ENCODE measurements at places on chromosomes 16 and 17. TPM values are rescaled to one million over a fixed set of nuclear protein-coding genes. Genes with fewer than 3 reads are reported as not detected.
A peak's percentile ranks its signal among the peaks of the same experiment; 100 is the strongest.

GRCh38 chr16:78118469-78119025, 19.1 kb downstream of the WWOX start:
- H3K4me3 ChIP-seq = no peak overlapping the region
- peaks cover 10% of the 10 kb centered on the region for H3K36me3 ChIP-seq
- H3K27ac ChIP-seq = no peak overlapping the region
- H3K27me3 ChIP-seq = no peaks in the 10 kb centered on the region
- peaks cover 6% of the 10 kb centered on the region for H3K4me1 ChIP-seq

DNA sequence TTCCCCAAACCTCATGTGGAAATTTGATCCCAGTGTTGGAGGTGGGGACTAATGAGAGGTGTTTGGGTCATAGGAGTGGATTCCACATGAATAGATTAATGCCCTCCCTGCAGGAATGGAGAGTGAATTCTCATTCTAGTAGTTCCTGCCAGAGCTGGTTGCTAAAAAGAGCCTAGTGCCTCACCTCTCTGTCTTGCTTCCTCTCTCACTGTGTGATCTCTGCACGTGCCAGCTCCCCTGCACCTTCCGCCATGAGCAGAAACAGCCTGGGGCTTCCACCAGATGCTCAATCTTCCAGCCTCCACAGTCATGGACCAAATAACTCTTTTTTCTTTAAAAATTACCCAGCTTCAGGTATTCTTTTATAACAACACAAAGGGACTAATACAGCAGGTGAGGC, 72.9 kb upstream of the CLEC3A start:
- no peak for DNase-seq
- no peaks in the 10 kb centered on the region for H3K4me1 ChIP-seq
- no peak overlapping the region for H3K4me3 ChIP-seq
- no peak overlapping the region for H3K27ac ChIP-seq

GRCh38 chr16:24853830-24854229, 8.1 kb downstream of the SLC5A11 start:
- peaks cover 18% of the 10 kb centered on the region for H3K4me1 ChIP-seq
- H3K27me3 ChIP-seq = no peaks in the 10 kb centered on the region
- H3K27ac ChIP-seq = peak overlapping the region; percentile 33
- DNase-seq = peak; percentile 78
- no peak overlapping the region for H3K4me3 ChIP-seq

- H3K27ac ChIP-seq = no peak overlapping the region
- peaks cover 13% of the 10 kb centered on the region for H3K4me1 ChIP-seq
- no peak overlapping the region for H3K4me3 ChIP-seq
- DNase-seq = no peak
- peaks cover 7% of the 10 kb centered on the region for H3K36me3 ChIP-seq
- H3K27me3 ChIP-seq = peaks cover 1% of the 10 kb centered on the region
Observed at GRCh38 chr17:27993161-27993695, 49.2 kb upstream of the NLK start.

DNA sequence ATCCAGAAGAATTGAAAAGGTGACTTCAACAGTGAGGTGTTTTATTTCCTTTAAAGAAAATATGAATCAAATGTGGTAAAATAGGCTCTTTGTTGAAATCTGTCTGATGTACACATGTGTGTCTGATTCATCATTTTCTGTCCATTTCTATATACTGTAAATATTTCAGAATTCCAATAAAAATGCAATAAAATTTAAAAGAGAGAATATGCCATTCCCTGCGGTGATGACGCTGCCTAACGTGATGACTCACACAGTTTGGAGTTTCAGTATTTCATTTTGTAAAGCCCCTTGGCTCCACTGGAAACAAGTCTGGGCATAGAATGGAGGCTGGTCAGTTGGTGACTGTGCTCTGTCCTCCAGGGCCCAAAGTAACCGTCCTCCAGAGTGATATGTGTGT, 482.5 kb upstream of the CDH5 start:
- peak; percentile 61 for DNase-seq
- no peaks in the 10 kb centered on the region for H3K27me3 ChIP-seq
- H3K4me1 ChIP-seq = no peaks in the 10 kb centered on the region
- no peak overlapping the region for H3K27ac ChIP-seq
- no peak overlapping the region for H3K4me3 ChIP-seq

DNA sequence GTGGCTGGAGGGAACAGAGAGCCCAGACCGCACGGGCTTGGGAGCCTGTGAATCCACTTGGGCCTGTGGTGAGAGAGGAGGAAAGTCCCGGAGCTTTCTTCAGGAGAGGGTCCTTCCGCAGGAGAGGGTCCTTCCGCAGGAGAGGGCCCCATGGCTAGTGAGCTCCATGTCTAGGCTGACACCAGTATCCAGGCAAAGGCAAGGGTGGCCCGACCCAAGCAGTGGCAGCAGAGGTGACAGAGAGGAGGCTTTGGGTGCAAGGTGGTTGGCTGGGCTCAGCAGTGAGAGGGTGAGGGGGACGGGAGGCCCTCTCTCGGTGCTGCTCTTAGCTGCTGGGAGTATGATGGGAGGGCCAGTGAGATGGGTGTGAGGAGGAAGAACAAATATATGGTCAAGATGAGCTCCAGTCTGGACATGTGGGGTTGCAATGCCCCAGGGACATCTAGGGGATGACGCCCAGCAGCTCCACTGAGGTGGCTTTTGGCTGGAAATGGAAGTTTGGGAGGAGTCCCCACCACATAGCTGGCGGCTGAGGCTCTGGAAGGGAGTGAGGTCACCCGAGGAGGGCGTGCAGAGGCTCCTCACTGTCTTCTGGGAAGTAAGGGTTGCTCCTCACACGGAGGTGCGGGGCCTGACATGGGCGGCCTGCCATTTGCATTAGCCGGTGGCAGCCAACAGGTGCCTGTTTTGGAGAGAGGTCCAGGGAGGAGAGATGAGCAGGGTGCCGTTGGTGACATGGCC, 2.3 kb upstream of the HSD3B7 start:
- peaks cover 5% of the 10 kb centered on the region for H3K4me1 ChIP-seq
- H3K4me3 ChIP-seq = no peak overlapping the region
- no peaks in the 10 kb centered on the region for H3K27me3 ChIP-seq
- H3K27ac ChIP-seq = peak overlapping the region; percentile 35

GRCh38 chr16:56965149-56966092, 3.7 kb downstream of the CETP start:
- no peaks in the 10 kb centered on the region for H3K27me3 ChIP-seq
- H3K4me1 ChIP-seq = peaks cover 5% of the 10 kb centered on the region
- H3K36me3 ChIP-seq = no peaks in the 10 kb centered on the region
- no peak overlapping the region for H3K27ac ChIP-seq
- no peak for DNase-seq

GRCh38 chr17:36910513-36910912, 26.8 kb upstream of the LHX1 start:
- no peak overlapping the region for H3K27ac ChIP-seq
- no peaks in the 10 kb centered on the region for H3K36me3 ChIP-seq
- H3K27me3 ChIP-seq = peaks cover 13% of the 10 kb centered on the region
- H3K4me1 ChIP-seq = no peaks in the 10 kb centered on the region

- no peaks in the 10 kb centered on the region for H3K27me3 ChIP-seq
- H3K36me3 ChIP-seq = no peaks in the 10 kb centered on the region
- H3K4me1 ChIP-seq = no peaks in the 10 kb centered on the region
- no peak for DNase-seq
Observed at GRCh38 chr16:7921345-7921744, 588.7 kb downstream of the RBFOX1 start.

Gene NPIPB13
- 15.3 TPM for total RNA-seq

DNA sequence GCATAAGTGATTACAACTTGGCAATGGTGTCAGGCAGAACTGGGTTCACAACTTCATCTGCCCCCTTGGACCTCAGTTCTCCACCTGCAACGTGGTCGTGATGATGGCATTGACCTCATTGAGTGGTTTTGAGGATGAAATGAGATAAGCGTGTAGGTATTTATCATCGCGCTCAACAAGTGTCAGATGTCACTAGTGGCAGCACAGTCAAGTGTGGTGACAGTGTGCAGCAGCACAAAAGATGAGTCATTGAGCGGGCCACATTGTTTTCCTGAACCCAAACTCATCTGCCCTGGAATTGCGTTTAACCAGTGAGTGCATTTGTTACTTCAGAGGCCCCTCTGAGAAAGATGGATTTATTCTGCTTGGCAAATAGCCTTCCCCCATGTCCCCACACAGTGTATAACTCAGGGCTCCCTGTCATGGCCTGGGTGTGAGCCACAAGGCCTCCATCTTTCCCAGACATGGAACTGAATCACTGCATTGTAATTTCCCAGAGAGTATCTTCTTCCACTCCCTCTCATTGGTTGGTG, 20.9 kb downstream of the IRX3 start:
- peaks cover 12% of the 10 kb centered on the region for H3K4me1 ChIP-seq
- H3K27ac ChIP-seq = no peak overlapping the region
- H3K36me3 ChIP-seq = no peaks in the 10 kb centered on the region
- no peaks in the 10 kb centered on the region for H3K27me3 ChIP-seq
- H3K4me3 ChIP-seq = no peak overlapping the region

DNA sequence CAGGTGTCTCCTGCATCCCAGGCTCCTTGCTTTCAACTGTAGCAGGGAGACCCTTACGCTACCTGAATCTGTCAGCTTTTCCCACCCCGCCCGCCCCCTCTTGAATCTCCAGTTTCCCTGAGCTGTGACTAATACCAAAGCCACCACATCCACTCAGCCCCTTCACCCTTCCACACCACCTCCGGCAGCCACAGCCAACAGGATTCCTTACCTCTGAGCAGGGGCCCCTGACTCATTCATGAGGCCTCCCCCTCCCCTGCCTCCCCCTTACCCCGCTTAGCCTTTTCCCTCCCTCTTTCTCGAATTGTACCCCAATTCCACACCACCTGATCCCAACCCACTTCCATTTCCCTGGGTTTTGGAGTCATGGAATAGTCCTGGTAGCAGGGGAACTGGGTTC, 2.3 kb downstream of the STX1B start:
- H3K4me1 ChIP-seq = no peaks in the 10 kb centered on the region
- no peak for DNase-seq
- H3K27ac ChIP-seq = peak overlapping the region; percentile 63

Gene AURKB
- 11.7 TPM for total RNA-seq

DNA sequence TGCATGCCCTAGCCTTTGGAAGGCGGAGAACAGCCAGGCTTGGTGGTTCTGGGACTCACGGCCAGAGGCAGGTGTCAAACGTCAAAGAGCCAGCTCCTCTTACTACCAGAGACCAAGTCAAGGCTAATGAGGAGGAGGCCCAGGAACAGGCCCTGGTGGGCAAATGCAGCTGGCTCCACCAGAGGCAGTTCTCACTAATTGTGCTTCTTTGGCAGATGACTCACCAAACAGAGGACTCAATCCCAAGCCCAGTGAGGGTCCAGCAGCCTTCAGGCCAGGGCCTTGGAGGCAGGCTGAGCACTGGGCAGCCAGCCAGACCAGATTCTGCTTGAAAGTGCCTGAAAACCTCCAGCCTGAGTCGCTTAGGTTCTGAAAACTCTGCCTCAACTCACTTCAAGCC, 336.5 kb upstream of the CDH5 start:
- H3K27me3 ChIP-seq = no peaks in the 10 kb centered on the region
- no peaks in the 10 kb centered on the region for H3K36me3 ChIP-seq
- no peak overlapping the region for H3K4me3 ChIP-seq
- H3K4me1 ChIP-seq = no peaks in the 10 kb centered on the region

GRCh38 chr17:75428543-75429469, 23.3 kb upstream of the GRB2 start:
- H3K27me3 ChIP-seq = no peaks in the 10 kb centered on the region
- H3K4me3 ChIP-seq = no peak overlapping the region
- H3K27ac ChIP-seq = no peak overlapping the region
- H3K36me3 ChIP-seq = no peaks in the 10 kb centered on the region
- peaks cover 5% of the 10 kb centered on the region for H3K4me1 ChIP-seq

Gene OTOA
- 0.17 TPM for total RNA-seq

Gene MLLT6
- 59.6 TPM for total RNA-seq

- H3K4me3 ChIP-seq = peak overlapping the region; percentile 68
- H3K27ac ChIP-seq = peak overlapping the region; percentile 55
- DNase-seq = peak; percentile 71
- H3K27me3 ChIP-seq = no peaks in the 10 kb centered on the region
- peaks cover 30% of the 10 kb centered on the region for H3K4me1 ChIP-seq
- H3K36me3 ChIP-seq = peaks cover 6% of the 10 kb centered on the region
Observed at GRCh38 chr17:82334622-82335394, 1.2 kb upstream of the SECTM1 start.

DNA sequence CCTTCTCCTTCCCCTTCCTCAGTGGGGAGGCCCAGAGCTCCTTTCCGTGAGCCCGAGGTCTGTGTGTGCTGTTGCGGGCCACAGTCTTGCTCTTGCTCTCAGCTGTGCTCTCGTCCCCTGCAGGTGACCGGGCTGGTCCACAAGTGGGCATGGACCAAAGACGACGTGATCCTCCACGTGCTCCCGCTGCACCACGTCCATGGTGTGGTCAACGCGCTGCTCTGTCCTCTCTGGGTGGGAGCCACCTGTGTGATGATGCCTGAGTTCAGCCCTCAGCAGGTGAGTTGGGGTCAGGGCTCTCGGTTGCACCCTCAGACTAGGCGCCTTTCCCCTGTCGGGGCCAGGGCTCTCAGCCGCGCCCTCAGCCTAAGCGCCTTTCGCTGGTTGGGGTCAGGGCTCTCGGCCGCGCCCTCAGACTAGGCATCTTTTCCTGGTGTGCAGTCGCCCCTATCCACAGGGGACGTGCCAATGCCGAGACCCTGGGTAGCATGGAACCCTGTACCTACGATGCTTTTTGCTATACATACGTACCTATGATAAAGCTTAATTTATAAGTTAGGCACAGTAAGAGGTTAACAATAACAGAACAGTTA, 8.9 kb downstream of the ACSF3 start:
- peaks cover 31% of the 10 kb centered on the region for H3K36me3 ChIP-seq
- DNase-seq = no peak
- H3K27ac ChIP-seq = no peak overlapping the region
- H3K27me3 ChIP-seq = no peaks in the 10 kb centered on the region
- H3K4me1 ChIP-seq = no peaks in the 10 kb centered on the region
- no peak overlapping the region for H3K4me3 ChIP-seq

- no peaks in the 10 kb centered on the region for H3K4me1 ChIP-seq
- H3K4me3 ChIP-seq = no peak overlapping the region
- H3K27ac ChIP-seq = no peak overlapping the region
- peaks cover 47% of the 10 kb centered on the region for H3K27me3 ChIP-seq
Observed at GRCh38 chr16:86020971-86021370, 122.0 kb downstream of the IRF8 start.

Measured in MCF 10A (cell line).